Activated naive CD4-positive, alpha-beta T cell treated with anti-CD3 and anti-CD28 coated beads, Interleukin-2, amount 50 U/mL, for 16 hours (primary cell): ENCODE measurements at places on chromosomes 2 and 18.

- DNase-seq = no peak
These were observed 80.7 kb downstream of the SLC39A10 start for GRCh38 chr2:195737511-195738325.

- DNase-seq = no peak
These were observed 949 bp downstream of the MYOM1 start for GRCh38 chr18:3218819-3219218.

DNA sequence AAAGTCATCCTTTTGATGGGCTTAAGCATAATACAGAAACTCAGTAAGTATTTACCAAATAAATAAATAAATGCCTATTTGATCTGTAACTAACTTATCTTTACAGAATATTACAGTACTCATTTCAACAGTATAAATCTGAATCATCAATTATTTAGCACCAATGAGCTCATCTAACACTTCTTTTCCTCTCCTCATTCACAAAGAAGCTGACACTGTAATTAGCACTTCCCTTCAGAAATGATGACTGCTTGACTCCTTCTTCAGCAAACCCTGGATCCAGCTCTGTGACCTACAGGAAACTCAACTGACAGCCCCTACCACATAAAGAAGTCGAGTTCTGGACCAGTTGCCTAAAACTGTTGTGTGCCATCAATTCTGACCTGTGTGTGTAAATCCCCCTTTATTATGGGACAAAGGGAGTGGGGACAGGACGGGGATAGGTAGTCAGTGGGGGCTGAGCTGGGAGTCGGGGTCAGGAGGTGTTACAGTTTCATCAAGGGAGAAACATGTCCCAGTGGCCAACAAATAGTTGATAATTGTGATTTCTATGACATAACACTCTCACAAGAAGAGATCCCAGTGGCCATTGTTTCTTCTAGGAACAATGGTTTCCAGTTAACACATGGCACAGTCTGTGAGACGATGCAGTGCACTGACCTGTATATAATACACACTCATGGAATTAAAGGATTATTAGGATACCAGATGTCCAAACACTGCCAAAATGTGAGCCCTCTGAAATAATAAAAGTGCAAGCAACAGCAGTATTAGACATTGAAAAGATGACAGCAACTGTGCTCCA lies 68.7 kb downstream of the STK39 start:
- DNase-seq = no peak

- no peak for DNase-seq
These were observed 77.6 kb downstream of the PDE1A start for GRCh38 chr2:182349268-182349667.

GRCh38 chr2:189285962-189286645 lies 106.5 kb upstream of the COL5A2 start:
- no peak for DNase-seq

GRCh38 chr18:22813648-22814328 lies 119.3 kb upstream of the RBBP8 start:
- DNase-seq = no peak

- DNase-seq = no peak
These were observed 10.2 kb downstream of the RNASEH1 start for GRCh38 chr2:3547915-3548314.

DNA sequence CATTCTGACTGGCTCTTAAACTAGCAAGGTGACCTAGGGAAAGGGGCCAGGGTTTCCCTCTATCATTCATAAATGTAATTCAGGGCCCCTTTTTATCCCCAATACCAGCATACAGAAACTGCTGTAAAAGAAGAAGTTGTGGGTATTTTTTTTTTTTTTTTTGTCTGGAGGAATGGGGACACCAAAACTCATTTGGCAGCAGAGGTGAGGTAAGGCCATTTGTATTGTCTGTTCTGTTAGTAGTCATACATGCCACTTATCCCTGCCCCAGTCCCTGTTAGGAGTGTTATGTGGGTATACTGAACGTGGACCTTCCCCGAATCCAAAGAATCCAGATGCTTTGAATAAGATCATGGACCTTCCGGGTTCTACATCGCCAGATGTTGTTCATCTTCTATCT lies 1.7 kb downstream of the SEPTIN2 start:
- no peak for DNase-seq

- no peak for DNase-seq
These were observed 131.5 kb downstream of the SMAD7 start for GRCh38 chr18:48819276-48819675.

GRCh38 chr2:164739966-164740365 lies 101.7 kb downstream of the COBLL1 start:
- DNase-seq = no peak

GRCh38 chr2:214410918-214411554 lies at the start of gene VWC2L:
Gene VWC2L (plus strand): TSS chr2:214411054. CDS start chr2:214414194, 3,140 bp downstream.
- peak; percentile 11 for DNase-seq

DNA sequence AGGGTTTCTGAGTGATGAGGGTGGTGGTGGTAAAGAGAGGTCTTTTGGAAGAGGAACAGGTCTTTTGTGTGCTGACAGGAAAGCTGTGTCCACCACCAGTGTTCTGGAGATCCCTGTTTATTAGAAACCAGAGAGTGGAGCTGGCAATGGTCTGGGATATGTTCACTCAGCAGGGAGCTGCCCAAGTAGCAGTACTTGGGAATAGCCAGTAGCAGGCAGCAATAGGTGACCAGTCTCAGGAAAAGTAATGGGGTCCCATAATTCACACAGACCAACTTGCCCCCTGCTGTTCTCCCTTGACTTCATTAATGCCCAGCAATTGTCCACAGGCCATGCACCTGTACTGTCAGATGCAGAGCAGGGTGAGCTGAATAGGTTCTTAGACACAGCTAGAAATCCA lies 1.8 kb downstream of the TSPYL6 start:
- no peak for DNase-seq

DNA sequence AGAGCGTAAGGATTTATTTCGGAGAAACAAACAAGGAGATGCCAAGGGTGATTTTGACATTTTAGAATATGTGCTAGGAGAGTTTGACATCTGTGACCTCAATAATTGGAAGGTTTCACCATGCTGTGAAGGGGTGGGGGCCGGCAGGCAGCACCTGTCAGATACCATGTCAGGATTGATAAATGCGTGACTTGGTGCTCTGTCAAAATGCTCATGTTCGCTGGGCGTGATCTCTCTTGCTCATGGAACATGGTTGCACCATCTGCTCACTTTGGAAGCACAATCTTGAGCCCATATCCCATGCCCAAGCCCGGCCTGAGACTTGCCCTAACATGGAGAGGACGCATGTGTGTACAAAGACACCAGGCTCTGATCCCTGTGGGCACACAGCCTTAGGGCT lies 347.6 kb downstream of the RNF144A start:
- no peak for DNase-seq

DNA sequence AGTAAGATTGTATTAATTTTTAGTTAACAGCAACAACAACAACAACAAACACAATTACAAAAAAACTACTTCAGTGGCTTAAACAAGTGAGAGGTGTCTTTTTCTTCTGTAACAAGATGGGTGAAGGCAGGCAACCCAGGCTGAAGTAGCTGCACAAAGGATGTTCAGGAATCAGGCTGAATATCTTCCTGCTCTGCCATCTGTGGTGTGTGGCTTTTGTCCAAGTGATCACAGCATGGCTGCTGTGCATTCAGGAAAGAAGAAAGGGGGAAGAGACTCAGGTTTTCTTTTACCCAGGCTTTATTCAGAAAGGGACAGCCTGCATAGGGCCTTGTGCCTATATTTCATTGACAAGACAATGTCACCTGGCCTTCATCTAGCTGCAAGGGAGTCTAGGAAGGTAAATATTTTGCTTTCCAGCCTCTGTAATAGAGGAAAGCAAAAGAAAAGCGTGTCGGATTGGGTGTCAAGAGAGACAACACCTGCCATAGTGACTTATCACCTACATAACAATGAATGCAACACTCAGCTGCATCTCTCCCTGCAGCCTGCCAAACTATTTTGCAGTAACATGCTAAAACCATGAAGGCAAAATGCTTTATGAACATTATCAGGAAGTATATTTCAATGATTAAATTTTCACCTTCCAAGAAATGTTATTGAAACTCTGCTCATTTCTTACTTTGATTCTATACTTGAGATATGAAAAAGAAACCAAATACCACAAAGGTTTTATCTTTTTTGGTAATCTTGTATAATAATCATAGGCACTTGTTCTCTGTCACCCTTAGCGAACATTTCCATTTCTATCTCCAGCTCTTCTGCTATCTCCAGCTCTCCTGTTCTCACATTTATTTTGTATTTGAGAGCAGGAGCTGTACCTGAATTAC lies 14.6 kb downstream of the G6PC2 start:
- DNase-seq = no peak

- no peak for DNase-seq
These were observed 576.0 kb downstream of the LRP1B start for GRCh38 chr2:141554810-141555209.

- DNase-seq = no peak
These were observed 90.5 kb upstream of the GRB14 start for GRCh38 chr2:164711766-164712138.

DNA sequence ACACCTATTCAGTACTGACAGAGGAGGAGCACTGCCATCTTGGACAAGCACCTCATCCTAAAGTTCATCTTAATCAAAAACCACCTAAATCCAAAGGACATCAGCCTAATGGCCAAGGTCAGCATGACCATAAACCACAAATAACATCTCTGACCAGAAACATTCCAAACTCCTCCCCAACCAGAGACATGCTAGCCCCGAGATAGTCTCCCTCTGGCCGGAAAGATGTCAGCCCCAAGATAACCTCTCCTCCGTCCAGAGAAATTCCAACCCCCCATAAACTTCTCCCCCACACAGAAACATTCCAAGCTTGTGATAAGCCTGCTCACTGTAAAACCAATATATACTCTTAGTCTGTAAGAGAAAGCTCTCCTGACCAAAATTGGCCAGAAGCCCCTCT lies 260.6 kb downstream of the CLIP4 start:
- DNase-seq = no peak

GRCh38 chr2:231347081-231347480 lies 48.4 kb upstream of the B3GNT7 start:
- no peak for DNase-seq

- DNase-seq = peak; percentile 61
These were observed 4.9 kb downstream of the ZAP70 start for GRCh38 chr2:97718051-97718882.

DNA sequence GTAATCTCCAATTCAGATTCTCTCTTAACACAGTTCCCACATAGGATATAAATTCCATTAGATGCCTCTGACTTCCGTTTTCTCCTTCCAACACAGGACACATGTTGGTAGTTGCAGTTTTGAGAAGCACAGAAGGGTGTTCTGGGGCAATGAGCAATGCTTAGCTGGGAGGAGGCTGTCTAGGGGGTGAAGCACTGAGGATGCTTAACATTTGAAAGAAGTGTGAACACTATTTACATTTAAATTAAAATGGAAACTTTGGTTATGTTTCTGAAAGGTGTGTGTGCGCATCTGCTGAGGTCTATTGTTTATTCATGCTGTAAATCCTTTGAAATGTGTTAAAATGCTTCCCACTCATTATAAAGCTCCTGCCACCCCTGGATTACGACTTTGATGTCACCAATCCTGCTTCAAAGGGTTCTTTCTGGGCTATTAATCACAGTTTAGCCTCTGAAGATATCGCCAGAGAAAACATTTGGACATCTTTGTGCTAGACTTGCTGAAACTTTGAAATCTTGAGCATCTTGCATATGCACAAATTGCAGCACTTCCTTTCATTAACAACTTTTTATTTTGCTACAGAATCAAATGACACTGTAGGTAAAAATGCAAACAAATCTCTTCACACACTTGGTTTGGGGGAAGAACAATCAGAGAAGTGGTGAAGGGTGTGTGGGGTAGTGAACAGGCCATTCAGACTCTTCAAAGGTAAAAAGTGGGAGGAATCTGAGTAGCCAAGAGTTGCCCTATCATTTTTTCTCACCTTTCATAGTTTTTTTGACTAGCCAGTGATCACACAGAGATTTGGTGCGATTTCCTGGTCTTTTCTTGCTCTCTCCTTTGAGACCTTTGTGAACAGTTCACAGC lies 258.4 kb downstream of the MYO3B start:
- no peak for DNase-seq

DNA sequence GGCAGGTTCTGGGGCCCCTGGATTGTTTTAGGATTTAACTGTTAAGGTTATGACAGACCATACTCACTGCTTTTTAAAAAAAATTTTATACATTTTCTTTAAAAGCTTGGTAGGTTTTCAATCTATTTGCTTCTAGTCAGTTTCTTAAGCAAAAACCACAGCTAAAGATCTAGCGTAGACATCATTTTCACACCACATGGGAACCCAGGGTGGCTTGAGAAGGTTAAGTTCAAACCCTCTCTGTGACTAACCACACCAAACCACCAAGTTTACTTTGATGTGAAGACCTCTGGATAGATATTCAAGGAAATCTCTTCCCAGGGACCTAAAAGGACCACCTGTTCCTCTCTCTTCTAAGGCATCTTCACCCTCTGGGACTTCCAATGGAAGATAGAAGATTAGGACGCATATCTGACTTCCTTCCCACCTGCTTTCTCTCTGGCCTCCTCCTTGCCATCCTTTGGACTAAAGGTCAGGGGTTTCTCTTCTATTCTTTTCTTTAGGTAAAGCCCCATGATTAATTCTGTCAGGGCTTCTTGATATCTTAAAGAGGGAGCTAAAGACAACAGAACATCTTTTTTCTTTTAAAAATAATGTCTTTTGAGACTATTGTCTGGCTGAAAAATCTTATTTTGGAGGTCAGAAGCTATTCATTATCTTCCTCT lies 32.3 kb downstream of the FOSL2 start:
- no peak for DNase-seq

DNA sequence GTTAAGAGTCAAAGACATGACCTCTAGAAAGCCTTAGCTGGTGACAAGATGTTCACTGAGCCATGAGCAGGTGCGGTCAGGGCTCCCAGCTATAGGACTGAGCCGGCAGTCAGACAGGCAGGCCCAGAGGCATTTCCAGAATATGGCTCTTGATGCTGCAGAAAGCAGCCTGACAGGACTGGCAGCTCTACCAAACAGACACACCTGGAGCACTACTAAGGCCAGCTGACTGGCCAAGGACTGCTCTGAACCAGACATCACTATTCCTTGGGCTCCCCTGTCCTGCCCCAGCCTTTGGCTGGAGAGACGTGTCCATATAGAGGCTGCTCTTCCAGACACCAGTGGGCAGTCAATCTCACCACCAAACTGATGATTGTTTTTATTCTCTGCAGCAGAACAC lies 98.8 kb downstream of the RIF1 start:
- DNase-seq = no peak
